Activated naive CD4-positive, alpha-beta T cell treated with anti-CD3 and anti-CD28 coated beads, Interleukin-2, amount 50 U/mL, for 16 hours (primary cell): ENCODE measurements at places on chromosomes 12 and 14.

DNA sequence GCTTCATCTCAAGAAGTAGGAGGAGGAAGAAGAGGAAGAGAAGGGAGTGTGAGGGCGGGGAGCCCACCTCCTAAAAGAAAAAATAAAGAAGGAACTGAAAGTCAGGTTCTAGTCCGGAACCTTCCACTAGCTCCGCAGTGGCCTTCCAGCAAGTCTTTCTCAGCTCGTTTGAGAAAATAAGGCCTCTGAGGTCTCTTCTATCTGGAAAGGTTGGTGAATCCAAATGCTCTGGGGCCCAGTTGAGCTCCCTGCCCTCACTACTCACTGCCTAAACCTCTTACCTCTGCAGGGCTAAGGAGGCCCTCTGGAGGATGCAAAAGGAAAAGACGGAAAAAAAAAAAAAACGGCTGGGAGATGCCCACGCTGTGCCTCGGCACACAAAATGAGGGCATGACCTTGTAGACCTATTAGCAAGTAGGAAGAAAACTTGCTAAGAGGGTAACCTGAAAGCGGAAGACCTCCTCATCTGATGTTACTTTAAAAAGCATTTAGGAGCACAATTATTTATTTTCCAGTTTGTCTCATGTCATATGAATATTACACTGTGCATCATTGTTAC lies 35.9 kb downstream of the FBLN5 start:
- DNase-seq, result peak; percentile 41

DNA sequence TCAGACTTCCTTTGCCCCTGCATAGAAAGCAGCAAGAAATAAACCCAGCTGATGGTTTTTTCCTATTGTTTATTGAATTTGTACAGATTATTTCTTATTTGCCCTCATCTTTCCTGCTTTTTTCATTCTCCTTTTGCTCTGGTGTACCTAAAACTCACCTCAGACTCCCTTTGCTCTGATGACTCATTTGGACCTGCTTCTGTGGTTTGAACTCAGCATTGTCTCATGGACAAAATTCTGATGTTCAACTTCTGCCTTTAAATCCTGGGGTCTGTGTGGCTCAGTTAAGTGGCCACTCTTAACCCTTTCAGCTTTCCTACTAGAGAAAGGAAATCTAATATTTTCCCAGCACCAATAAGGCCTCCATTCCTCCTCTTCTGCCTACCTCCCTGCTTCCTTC lies 3.5 kb upstream of the SENP1 start:
- no peak for DNase-seq

DNA sequence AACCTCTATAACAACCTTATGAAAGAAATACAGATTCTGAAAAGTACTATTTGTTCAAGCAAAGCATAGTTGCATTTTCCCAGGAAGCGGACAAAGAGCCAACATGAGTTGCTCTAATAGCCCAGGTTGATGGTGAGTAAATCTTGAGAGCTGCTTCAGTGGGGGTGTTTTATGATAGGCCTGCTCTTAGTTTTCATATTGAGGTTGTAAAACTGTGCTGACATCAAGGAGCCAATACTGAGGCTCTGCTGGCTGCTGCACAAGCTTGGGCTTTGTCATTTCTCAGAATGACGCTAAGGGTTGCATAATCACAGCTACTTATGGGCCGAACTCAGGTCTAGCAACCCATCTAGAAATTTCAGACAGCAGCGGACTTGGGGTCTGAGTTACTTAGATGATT lies 11.5 kb downstream of the TBC1D30 start:
- DNase-seq, result no peak

DNA sequence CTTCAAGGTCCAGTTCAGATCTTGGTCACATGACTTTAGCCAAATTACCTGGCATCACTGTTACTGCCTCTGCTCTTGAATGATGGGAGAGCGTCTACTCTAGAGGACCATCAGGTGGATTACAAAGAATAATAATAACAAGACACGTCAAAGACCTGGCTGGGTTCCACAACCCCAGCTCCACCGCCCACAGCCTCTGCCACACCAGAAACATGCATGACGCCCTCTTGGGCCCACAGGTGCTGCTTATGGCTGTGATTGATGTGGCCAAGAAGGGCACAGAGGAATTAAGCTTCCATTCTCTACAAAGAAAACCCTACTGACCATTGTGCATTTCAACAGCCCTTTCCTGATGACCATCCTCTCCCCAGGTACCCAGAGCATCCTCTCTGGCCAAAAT lies 18.2 kb downstream of the SERPINA3 start:
- DNase-seq, result no peak

- DNase-seq, result no peak
These were observed 10.3 kb upstream of the PCNX1 start for GRCh38 chr14:70896981-70897380.

GRCh38 chr14:58243790-58244555 lies 670 bp upstream of the PSMA3 start:
- DNase-seq, result no peak

GRCh38 chr12:131856366-131857097 lies 28.3 kb downstream of the MMP17 start:
- DNase-seq, result no peak

GRCh38 chr12:47838286-47838931 lies 18.7 kb upstream of the HDAC7 start:
- peak; percentile 48 for DNase-seq

- DNase-seq, result no peak
These were observed 126.1 kb downstream of the SLC38A6 start for GRCh38 chr14:61106959-61107641.

GRCh38 chr12:28343713-28344112 lies 153.5 kb downstream of the CCDC91 start:
- DNase-seq, result no peak

GRCh38 chr12:19964549-19964948 lies 403.8 kb upstream of the PDE3A start:
- DNase-seq, result no peak

- no peak for DNase-seq
These were observed 234.0 kb downstream of the ETNK1 start for GRCh38 chr12:22858849-22859570.

GRCh38 chr14:23345987-23346692 lies 6.5 kb downstream of the SLC22A17 start:
- DNase-seq, result no peak

GRCh38 chr12:40198601-40199000 lies 26.2 kb upstream of the LRRK2 start:
- DNase-seq, result no peak

DNA sequence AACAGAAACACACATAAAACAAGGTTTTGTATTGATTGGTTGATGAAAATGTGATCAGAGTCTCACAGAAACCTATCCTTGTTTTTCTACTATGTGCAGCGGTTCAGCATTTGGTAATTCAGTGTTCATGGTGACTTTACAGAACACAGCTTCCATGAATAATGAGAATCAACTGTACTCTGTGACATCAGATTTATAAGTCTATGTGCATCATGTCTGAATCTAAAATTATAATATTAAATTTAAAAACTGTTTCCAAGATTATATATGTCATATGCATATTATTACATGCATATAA lies 104.3 kb downstream of the SLC16A7 start:
- DNase-seq, result no peak

GRCh38 chr12:115611477-115611876 lies 666.0 kb downstream of the MED13L start:
- DNase-seq, result no peak

DNA sequence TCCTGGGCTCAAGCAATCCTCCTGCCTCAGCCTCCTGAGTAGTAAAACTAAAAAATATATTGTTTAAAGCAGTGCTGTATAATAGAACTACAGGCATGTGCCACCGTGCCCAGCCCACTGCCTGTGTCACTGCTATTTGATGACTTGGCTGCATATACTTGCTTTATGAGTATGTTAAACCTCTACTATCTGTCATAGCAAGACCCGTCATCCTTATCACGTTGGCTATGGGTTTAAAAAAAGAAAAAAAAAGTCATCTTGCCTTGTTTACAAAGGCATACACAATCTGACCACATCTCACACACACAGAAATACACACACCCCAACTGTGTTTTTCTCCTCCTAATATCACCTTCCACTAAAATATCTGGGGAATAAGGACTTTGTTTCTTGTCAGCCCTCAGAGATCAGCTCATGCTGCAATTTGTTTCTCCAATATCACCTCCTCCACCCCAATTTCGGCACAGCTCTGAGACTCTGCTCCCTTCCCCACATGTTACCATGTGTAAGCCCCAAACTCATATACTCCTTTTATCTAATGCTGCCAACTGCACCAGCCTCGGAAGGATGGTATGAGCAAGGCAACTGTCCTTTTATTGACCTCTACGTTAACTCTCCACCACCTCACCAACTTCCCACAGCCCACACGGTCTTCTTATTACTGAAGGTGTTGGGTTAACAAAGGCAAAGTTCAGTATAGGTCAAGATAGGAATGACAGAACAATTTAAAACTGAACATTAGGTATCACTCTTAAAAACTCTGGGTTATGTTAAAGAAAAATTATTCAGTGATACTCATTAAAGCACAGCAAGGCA lies 802 bp upstream of the TMPRSS12 start:
- no peak for DNase-seq

- peak; percentile 54 for DNase-seq
These were observed 4.1 kb upstream of the IGF1 start for GRCh38 chr12:102484428-102484958.

DNA sequence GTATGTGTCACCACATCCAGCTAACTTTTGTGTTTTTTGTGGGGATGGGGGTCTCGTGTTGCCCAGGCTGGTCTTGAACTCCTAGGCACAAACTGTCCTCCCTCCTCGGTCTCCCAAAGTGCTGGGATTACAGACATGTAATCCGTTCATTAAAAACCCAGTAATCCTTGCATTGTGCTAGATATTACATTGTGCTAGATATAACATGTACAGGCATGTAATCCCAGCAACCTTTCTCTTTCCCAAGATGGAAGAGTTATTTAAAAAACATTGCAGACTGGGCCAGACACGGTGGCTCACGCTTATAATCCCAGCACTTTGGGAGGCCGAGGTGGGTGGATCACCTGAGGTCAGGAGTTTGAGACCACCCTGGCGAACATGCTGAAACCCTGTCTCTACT lies 19.7 kb downstream of the ELK3 start:
- no peak for DNase-seq

DNA sequence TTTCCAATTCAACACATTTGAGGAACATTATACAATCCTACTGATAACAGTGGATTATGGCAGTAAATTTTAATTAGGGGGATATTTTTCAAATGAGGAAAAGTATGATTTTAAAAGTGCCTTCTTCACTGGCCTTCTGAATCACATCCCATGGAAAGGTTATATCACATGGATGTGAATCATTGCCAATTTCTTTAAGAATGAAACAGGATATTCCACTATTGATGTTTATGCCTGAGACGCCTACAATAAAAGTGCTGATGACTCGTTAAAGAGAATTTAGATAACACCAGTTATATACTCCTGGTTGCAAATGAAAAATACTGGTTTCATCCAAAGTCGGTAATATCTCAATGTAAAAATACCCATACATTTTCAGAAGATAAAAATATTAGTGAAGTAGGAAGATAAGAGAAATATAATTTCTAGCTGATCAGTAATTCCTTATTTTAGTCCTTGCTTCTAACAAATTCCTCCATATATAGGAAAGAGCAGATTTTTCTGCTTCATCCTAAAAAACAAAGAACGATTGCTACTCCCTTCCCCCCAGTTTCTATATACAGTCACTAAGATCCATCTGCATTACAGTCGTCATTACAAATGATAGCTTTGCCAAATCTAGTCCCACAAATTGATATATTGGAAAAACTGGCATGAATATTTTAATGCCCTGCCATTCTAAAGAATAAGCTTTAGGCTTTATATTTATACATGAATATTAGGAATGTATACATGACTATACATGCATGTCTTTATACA lies 139.5 kb upstream of the SOX5 start:
- DNase-seq, result no peak

- no peak for DNase-seq
These were observed 76.7 kb upstream of the G2E3 start for GRCh38 chr14:30482276-30482675.

GRCh38 chr12:27974735-27975221 lies 2.2 kb upstream of the PTHLH start:
- no peak for DNase-seq
